ENCODE measurements at places on chromosomes 1 and 21. TPM values are rescaled to one million over a fixed set of nuclear protein-coding genes. Genes with fewer than 3 reads are reported as not detected.

DNA sequence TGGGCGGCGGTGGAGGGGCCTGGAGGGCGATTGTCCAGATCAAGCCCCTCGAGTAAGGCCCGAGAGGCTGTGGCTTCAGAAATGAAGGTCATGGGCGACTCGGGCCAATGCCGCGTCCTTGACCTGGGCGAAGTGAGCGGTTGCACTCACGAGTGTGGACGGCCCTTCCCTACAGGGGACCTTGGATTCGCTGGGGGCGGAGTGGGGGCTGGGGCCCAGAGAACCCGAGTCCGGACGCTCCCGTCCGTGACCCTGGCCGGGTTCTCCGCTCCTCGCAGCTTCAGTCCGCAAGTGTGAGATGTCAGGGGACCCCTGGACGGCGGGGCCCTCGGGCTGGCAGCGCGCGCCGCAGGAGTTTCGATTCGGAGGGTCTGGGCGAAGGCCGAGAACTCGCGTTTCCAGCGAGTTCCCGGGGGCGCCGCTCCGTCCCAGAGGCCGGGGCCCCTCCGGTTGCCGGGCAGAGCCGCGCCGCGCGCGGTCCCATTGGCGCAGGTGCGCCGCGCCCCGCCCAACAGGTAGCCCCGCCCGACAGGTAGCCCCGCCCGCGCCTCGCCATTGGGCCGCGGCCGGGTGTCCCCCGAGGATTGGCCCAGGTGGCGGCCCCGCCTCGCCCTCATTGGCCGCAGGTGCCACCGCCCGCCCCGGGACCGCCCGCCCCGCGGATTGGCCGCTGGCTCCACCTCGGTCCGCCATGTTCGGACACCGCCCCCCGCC is at the start of gene PRKCZ:
Gene PRKCZ, plus strand, starts transcription at position 694 of the 714 bp plus-strand sequence. CDS start 220 bp downstream, outside the sequence.
- H3K27ac ChIP-seq, result no peak within 1 kb of the TSS
- H3K36me3 ChIP-seq, result no peaks in the 10 kb centered on the region
- H3K4me3 ChIP-seq, result peak within 1 kb of the TSS; percentile 57
- no peaks in the 10 kb centered on the region for H3K4me1 ChIP-seq
- DNase-seq, result peak; percentile 66

DNA sequence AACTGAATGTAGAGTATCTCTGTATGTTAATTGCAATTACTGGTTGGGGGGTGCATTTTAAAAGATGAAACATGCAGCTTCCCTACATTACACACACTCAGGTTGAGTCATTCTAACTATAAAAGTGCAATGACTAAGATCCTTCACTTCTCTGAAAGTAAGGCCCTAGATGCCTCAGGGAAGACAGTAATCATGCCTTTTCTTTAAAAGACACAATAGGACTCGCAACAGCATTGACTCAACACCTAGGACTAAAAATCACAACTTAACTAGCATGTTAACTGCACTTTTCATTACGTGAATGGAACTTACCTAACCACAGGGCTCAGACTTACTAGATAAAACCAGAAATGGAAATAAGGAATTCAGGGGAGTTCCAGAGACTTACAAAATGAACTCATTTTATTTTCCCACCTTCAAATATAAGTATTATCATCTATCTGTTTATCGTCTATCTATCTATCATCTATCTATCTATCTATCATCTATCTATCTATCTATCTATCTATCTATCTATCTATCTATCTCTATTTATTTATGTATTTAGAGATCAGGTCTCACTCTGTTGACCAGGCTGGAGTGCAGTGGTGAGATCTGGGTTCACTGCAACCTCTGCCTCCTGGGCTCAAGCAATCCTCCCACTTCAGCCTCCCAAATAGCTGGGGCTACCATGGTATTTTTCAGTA is 47.8 kb downstream of the CHML start:
- H3K4me1 ChIP-seq, result no peaks in the 10 kb centered on the region
- no peaks in the 10 kb centered on the region for H3K36me3 ChIP-seq
- H3K4me3 ChIP-seq, result no peak overlapping the region
- no peaks in the 10 kb centered on the region for H3K27me3 ChIP-seq
- DNase-seq, result no peak

Gene DSCAM
- polyA plus RNA-seq, result 0.03 TPM

DNA sequence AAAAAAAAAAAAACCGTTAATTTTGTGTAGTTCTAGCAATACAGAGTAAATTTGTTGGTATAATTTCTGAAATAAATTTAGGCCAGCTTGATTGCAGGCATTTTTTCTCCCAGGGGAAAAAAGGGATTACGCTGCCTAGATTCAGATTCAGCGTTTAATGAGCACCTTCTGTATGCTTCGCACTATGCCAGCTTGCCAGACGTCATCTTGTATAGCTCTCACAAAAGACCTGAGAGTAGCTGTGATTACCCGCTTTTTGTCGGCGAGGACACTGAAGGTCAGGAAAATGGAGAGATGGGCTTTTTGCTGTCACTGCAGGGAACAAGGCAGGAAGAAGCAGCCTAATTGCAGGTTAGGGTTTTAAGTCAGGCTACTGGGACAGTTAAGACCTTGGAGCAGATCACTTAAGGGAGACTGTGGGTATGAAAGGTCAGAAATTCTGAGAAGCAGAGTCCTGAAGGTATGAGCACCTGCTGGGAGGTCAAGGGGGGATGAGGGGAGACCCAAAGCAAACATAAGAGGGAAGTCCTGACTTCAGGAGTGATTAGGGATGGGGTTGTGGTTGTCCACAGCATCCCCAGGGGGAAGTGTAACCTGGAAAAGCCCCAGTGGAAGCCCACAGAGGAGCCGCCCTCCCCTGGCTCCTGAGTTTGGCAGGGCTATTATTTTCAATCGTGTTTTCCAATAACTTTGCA is 39.0 kb downstream of the TMCC2 start:
- no peak overlapping the region for H3K4me3 ChIP-seq
- no peak overlapping the region for H3K27ac ChIP-seq
- H3K36me3 ChIP-seq, result no peaks in the 10 kb centered on the region
- no peaks in the 10 kb centered on the region for H3K27me3 ChIP-seq

- no peak overlapping the region for H3K4me3 ChIP-seq
- no peak overlapping the region for H3K27ac ChIP-seq
- no peak for DNase-seq
Measured at GRCh38 chr1:162823231-162823630, 32.7 kb downstream of the HSD17B7 start.

- H3K36me3 ChIP-seq, result no peaks in the 10 kb centered on the region
- H3K27ac ChIP-seq, result no peak overlapping the region
- no peak for DNase-seq
Measured at GRCh38 chr1:47679301-47679791, 241.5 kb downstream of the FOXD2 start.

DNA sequence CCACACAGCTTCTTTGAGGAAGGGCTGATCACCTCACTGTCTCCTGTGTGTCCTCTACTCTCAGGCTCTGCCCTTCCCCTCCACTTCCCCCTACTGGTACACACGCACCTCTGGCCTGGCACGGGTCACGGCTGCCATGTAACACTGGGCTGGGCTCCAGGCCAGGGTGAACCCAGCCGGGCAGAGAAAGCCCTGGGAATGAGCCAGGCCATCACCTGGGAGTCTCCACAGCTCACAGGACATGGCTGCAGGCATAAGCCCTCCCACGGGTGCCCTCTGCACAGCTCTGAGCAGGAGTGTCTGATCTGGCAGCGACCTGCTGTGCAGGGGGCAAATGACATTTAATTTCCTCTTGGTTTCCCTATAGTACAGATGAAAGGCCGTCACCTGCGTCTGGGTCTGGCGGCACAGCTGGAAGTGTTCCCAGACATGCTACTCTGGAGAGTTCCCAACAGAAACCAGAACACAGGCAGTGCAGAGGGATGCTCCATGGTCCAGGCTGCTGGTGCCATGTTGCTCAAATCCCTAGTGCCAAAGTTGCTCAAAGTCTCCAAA is 61.2 kb downstream of the ERI3 start:
- peak; percentile 34 for DNase-seq
- H3K36me3 ChIP-seq, result no peaks in the 10 kb centered on the region
- no peak overlapping the region for H3K4me3 ChIP-seq
- H3K27me3 ChIP-seq, result no peaks in the 10 kb centered on the region

DNA sequence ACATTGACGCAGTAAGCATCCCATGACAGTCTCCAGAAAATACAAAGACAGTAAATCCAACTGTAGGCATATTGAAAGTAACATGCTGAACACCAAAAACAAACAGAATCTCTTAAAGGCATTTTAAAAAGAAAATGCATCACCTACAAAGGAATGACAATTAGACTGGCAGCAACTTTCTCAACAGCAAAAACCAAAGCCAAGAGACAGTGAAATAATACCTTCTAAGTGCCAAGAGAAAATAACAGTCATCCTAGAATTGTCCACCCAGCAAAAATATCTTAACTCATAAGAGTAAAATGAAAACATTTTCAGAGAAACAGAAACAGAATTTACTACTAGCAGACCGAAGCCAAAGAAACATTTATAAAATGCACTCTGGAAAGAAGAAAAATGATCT is 20.0 kb downstream of the CCDC185 start:
- no peak for DNase-seq
- H3K27ac ChIP-seq, result no peak overlapping the region
- H3K4me3 ChIP-seq, result no peak overlapping the region
- no peaks in the 10 kb centered on the region for H3K4me1 ChIP-seq
- no peaks in the 10 kb centered on the region for H3K36me3 ChIP-seq
- no peaks in the 10 kb centered on the region for H3K27me3 ChIP-seq

DNA sequence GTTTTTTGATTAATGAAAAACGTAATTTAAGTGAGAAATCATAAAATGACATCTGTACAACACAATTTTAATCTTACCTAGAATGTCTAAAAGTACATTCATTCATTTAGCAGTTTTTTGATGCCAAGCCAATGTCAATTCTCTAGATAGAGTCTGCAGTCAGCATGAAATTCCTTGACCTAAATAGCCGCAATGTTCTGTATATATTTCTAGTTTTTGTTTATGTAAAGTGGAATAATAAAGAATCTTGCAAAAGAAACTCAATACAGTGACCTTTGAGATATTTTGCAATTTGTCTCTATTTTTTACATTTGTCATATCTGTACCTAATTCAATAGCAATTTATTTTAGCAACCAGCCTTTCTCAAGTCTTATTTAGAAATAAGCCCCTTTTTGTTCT is 176.0 kb downstream of the ATP6V1G3 start:
- no peak overlapping the region for H3K4me3 ChIP-seq
- H3K4me1 ChIP-seq, result no peaks in the 10 kb centered on the region
- no peak for DNase-seq

Gene ADAMTS1
- polyA plus RNA-seq, result 15.7 TPM

- no peaks in the 10 kb centered on the region for H3K36me3 ChIP-seq
- H3K4me3 ChIP-seq, result no peak overlapping the region
- peak overlapping the region; percentile 68 for H3K27ac ChIP-seq
- no peaks in the 10 kb centered on the region for H3K27me3 ChIP-seq
Measured at GRCh38 chr1:85629532-85629920, 49.0 kb downstream of the CCN1 start.

GRCh38 chr1:30786264-30786991 is 28.9 kb upstream of the LAPTM5 start:
- H3K27ac ChIP-seq, result no peak overlapping the region
- no peaks in the 10 kb centered on the region for H3K36me3 ChIP-seq
- no peak overlapping the region for H3K4me3 ChIP-seq

Gene GPR137B
- polyA plus RNA-seq, result 0.69 TPM
